ENCODE measurements at places on chromosomes 1 and 21. TPM values are rescaled to one million over a fixed set of nuclear protein-coding genes. Genes with fewer than 3 reads are reported as not detected.

GRCh38 chr1:29744684-29745490, 508.6 kb downstream of the PTPRU start:
- no peak for DNase-seq

DNA sequence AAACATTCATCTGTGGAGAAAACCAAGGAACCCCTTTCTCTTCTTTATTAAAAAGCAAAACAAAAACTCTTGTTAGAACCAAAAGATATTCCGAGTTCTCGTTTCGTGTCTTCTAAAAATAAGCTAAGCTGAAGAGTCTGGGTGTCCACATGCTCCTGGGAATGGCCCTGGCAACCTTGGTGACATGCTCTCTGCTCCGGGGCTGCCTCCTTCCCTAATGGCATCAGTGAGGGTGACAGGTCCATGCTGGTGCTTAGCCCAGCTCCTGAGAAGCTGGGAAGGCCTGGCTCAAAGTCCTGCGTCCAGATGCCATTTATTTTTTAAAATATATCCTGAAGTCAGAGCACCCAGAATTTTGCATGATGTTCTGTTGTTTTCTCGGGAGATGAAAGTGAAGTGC, 24.6 kb upstream of the TRAPPC10 start:
- DNase-seq = no peak

Gene IL6R
- 12.6 TPM for polyA plus RNA-seq

Gene C1orf56
- polyA plus RNA-seq = 0.39 TPM

Gene HAO2
- not detected for polyA plus RNA-seq

DNA sequence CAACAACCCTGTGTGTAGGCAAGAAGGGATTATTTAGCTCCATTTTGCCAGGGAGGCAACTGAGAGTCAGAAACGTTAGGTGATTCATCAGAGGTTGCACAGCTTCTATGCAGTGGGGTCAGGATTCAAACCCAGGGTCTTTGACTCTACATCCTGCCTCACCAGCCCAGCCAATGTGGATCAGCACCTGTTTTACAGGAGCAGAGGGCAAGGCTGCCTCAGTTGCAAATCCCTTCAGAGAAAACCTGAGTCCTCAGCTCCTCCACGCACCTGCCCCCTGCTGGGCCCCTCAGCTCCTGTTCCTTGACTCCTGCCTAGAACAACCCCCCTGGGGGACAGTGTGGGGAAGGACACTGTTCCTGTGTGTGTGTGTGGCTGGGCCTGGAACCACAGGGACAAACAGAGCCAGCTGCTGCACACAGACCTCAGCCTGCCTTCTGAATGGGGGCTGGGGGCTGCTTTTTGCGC, 61.6 kb downstream of the LRRN2 start:
- no peak for DNase-seq

- DNase-seq = no peak
Measured at GRCh38 chr1:167635941-167636340, 5.9 kb downstream of the RCSD1 start.

DNA sequence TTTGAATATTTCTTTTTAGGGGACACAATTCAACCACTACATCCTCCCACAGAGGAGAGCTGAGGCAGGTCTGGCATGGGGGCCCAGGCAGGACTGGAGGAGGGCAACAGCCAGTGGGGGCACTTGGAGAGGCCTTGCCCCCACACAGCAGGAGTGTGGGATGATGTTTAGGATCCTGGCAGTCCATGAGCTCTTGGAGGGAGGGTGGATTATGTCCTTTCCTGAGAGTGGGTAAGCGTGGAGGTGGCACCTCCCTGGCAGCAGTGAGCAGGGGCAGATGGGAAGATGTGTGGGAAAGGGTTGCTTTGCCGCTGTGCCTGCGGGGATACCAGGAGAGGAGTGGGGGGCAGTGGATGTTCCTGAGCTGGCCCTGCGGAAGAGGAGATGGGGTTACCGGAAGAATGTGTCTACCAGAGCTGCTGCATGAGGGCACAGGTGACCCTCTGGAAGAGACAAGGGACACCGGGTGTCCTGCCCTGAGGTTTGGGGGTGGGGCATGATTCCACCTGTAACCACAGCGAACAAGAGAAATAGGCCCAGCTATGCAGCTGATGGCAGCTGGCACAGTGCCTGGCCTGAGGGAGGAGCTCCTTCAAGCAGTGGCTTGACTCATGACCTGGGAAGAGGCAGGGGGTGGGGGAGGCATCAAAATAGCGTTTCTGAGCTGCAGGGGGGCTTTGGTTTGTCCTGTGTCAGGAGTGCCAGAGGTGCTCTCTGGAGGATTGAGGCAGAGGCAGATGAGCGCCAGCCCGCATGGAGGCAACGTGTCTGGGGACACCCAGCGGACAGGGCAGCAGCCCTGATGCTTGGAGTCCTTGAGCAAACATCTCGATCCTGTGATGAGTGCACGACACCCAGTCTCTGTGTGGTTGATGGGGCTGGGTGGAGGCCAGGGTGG, 123.9 kb upstream of the TMPRSS2 start:
- DNase-seq = no peak

DNA sequence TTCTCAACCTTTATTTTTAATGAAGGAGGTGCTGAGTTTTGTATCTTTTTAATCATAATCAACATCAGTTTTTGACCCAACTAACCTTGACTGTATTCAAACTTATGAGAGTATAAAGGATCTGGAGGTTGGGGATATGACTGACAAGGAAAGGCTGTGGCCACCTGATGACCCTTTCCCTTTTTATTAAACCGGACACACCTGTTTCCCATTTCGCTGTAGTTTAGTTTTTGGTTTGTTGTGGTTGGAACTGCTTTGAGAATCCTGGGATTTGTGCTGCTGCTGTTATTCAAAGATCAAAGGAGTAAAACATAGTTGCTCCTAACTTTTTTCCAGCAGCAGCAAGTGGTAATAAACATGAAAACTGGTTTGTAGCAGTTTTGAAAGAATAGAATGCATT, 12.4 kb downstream of the PRPF38A start:
- no peak for DNase-seq

DNA sequence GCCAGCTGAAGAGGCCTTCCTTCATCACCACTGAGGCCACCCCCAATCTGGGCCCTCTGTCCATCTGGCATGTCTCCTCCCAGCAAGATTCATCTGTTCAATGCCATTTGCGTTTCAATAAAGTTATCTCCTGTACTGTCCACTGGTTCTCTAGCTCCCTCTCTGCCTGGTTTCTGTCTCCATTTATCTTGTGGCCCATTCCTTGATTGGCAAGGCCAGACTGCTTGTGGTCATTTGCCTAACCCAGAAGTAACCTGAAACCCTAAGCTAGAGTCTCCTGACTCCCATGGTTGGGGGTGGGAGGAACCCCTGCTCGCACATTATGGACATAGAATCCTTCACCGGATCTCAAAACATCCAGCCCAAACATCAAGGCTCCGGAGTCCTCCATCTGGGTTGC, 2.1 kb upstream of the IPO9 start:
- no peak for DNase-seq

Measured in keratinocyte (primary cell).